ENCODE measurements at places on chromosomes 11 and 22.

- no peak for DNase-seq
Observed at GRCh38 chr22:42180349-42180842, 49.8 kb upstream of the CYP2D6 start.

DNA sequence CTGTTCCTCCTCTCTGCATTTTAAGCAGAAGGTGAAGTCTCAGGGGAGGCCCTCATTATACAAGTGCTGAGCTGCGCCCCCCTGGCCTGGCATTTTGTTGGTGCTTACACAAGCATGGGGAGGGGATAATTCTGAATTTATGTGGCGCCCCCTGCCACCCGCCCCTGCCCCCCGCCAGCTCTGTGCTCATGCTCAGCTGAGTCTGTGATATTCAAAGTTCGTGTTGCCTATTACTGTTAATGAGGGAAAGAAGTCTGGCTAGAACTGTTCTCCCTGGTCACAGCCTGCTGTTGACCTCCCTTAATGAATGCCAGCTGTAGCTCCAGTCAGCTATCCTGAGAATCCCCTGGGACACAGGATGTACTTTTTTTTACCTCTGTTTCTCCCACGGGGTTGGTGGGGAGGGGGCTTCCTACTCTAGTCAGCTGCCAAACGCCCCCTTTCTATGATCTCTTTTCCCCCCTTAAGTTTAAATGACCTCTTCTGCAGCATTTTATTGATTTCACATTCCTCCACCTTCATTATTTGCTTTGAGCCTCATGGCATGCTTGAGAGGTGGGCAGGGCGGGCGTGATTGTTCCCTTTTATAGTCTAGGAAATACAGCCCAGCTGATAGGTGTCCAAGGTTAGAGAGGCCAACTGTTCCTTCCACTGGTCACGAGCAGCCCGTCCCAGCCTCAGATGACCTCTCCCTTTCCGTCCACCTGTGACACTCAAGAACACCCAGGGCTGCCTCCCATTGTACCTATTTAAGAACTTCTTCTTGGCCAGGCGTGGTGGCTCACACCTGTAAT is 12.2 kb downstream of the USP2 start:
- DNase-seq, result peak; percentile 34

DNA sequence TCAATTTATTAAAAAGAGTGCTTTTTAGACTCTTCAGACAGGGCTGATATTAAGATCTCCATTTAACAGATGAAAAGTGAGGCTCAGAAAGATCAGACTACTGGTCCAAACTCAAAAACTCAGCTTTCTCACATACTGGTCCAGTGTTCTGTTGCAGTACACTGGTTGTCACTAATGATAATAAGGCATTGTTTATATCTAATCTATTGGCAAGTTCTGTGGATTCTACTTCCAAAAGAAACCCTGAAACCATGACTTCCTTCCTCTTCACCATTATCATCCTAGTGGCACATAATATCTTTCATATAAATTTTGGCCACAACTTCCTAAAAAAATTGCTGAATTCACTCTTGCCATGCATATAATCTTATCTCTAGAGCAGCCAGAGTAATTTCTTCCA is 36.9 kb downstream of the F2 start:
- no peak for DNase-seq

DNA sequence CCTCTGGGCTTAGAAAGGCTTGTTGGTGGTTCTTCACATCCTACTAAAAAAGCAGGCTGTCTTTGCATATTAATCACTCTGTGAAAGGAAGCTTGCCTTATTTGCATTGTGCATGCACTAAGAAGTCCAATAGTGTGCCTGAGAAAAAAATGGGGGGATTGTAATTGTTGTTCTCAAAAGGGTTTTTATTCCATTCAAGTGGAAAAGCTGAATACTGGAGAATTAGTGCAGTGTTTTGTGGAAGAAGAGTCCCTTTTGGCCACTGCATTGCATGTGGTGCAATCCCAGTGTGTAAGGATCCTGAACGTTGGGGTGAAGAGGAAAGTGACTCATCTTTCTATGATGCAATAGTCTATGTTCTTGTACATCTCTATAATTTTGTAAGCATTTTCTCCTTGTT is 16.5 kb downstream of the NCAM1 start:
- no peak for DNase-seq

All from OCI-LY7 (cell line).